ENCODE measurements at places on chromosomes 1 and 21. TPM values are rescaled to one million over a fixed set of nuclear protein-coding genes. Genes with fewer than 3 reads are reported as not detected.

The USP21 gene
- 6.9 TPM for total RNA-seq

The ZYG11A gene
- 4.5 TPM for total RNA-seq

The CYP4A22 gene
- not detected for total RNA-seq

The ZMYND12 gene
- not detected for total RNA-seq

The EFNA3 gene
- 7.5 TPM for total RNA-seq

The SH3BGR gene
- total RNA-seq, result 12.8 TPM

The SLFNL1 gene
- total RNA-seq, result not detected

The ZBTB8A gene
- total RNA-seq, result 6.6 TPM

The GBP7 gene
- total RNA-seq, result not detected

The SPRR2F gene
- not detected for total RNA-seq

The AMY2A gene
- not detected for total RNA-seq

The CYP4B1 gene
- total RNA-seq, result not detected

The DNAH14 gene
- not detected for total RNA-seq

The DMRTA2 gene
- total RNA-seq, result 1.5 TPM

The APCS gene
- not detected for total RNA-seq

The S100A7 gene
- not detected for total RNA-seq

The PRMT6 gene
- 21.3 TPM for total RNA-seq

The IFI44 gene
- 75.9 TPM for total RNA-seq

The NRAS gene
- 45.0 TPM for total RNA-seq

The PRAMEF10 gene
- not detected for total RNA-seq

The PDE9A gene
- total RNA-seq, result 6.4 TPM

All from H4 (cell line).